Femur (tissue), 1 donor: ENCODE measurements at places on chromosomes 7 and 10.

- DNase-seq: no peak
Measured at GRCh38 chr10:99484626-99485581, 47.8 kb upstream of the NKX2-3 start.

DNA sequence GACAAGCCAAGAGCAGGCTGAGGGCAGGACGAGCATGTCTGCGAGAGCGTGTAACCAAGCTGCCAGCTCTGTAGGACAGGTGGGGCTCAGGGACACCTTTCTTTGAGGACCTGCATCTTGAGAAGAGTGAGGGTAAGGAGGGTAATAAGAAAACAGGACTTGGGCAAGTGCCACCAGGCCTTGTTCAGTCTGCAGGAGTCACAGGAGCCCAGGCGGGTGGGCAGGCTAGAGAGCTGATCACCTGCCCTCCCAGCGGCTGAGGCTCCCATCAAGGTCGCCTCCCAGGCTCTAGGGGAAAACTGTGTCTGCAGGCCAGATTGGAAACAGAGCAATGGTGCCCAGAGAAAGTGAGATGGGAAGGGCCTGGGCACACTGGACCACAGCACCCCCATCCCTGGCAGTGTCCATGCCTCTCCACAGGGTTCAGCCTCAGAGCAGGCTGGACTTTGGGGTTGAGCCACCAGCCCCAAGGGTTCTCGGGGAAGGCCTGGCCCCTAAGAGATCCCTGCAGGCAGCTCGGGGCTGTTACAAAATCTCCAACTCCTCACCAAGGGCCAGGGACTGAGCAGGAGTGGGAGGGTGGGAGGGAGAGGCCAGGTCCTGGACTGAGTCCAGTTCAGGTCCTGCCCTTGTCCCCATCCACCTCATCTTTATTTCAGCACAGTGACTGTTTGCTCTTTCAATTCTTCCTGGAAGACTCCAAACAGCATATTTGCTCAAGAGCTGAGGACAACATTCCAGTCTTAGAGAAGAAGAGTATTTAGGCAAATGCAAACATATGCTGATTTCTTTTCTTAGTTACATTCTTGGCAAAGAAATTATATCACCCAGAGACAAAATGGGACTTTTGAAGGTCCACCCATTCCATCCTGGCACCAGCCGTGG, 161.9 kb downstream of the GRID1 start:
- DNase-seq: no peak

- no peak for DNase-seq
Measured at GRCh38 chr7:129090300-129090907, 35.5 kb upstream of the TNPO3 start.

DNA sequence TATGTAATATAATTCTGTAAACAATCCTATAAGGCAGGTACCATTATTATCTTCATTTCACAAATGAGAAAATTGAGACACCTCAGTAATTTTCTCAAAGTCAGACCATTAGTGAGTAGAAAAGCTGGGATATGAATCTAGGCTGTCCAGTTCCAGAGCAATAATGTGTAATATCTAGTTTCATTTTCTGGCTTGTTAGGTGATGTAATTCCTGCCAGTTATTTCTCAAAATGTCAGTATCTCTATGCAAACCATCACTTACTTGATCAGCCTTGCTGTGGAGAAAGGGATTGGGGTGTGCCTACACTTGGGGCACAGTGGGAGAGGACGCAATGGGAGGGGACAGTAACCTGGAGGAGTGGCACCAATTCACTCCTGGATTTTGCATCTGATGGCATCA, 157.5 kb downstream of the LYZL1 start:
- no peak for DNase-seq

DNA sequence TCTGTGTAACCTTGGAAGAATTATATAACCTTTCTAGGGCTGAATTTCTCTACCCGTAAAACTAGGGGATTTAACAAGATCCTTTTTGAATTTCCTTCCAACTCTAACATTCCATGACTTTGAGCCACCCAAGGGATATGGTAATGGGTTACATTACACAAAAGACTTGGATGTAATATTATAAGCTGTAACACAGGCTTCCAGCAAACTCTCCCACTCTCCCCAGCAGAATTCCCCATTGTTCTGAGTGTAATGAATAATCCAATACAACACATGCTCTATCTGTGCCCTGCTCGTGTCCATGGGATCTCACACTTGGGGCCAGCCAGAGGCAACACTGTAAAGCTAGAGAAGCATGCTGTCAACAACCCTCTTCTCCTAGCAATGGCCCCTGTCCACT, 790.6 kb upstream of the AUTS2 start:
- no peak for DNase-seq

DNA sequence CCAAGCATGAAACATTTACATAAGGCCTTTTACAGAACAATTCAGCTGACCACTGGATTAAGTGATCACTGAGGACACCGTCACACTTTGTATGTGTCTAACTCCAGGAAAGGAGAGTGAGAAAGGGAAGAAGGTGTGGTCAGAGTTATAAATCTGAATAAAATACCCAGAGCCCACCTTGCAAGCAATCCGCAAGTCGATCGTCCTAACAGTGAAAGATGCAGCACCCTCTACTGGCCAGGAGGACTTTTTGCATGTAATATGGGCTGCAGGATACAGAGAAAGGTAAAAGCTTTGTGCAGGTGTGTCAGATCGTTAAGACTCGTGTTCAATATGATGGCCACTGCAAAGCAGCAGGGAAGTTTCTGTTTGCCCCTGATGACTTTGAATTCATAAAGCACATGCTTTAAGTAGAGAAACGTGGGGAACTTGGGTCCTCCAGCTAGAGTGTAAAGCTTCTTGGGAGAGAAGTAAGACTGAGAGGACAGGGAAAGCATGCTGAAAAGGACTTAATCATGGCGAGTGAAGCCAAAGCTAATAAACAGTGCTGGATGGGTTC, 68.5 kb upstream of the BMPER start:
- no peak for DNase-seq

- DNase-seq: no peak
Measured at GRCh38 chr10:73894245-73894971, 16.5 kb upstream of the PLAU start.

DNA sequence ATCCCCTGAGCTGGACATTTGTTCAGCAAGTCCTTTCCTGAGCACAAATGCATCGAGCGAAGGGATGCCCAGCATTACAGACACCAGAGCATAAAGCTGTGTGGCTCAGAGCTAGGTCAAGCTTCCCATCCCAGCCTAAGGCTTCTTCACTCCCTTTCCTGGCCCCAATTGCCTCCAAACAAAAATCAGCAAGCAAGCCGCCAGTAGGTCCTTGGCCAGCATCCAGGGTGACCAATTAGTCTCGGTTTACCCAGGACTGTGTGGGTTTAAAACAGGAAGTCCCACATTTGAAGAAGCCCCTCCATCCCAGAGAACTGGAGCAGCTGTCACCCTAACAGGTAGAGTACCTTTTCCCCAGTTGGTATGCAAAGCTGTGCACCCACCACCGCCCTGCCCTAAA, 51.2 kb downstream of the PRKAG2 start:
- no peak for DNase-seq

DNA sequence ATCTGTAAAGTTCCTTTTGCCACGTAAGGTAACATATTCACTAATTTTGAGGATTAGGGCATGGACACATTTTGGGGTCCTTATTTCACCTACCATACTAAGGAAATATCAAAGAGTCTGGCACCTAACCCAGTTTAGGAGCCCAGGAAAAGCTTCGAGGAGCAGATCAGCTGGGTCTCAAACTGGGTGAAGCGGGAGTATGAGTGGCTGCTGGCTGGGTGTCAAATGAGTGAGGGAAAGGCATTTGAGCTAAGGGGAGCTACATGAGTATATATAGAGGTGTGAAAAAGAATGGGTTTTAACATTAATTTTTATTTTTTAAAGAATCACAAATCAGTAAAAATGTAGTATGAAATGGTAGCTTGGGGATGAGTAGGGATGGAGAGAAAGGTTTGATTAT, 71.3 kb downstream of the MCU start:
- no peak for DNase-seq

DNA sequence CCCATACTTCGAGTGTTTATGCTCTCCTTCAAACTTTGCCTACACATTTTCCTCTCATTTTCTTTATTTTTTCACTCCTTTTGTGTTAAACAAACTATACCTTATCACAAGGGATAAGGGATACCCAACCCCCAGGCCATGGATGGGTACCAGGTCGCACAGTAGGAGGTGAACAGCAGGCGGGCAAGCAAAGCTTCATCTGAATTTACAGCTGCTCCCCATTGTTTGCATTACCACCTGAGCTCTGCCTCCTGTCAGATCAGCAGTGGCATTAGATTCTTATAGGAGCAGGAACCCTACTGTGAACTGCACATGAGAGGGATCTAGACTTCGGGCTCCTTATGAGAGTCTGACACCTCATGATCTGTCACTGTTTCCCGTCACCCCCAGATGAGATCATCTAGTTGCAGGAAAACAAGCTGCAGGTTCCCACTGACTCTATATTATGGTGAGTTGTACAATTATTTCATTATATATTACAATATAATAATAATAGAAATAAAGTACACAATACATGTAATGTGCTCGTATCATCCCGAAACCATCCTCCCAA, 28.5 kb downstream of the ZC3HC1 start:
- no peak for DNase-seq
